ENCODE measurements at places on chromosomes 1 and 21. TPM values are rescaled to one million over a fixed set of nuclear protein-coding genes. Genes with fewer than 3 reads are reported as not detected.

TNFRSF4 gene
- polyA plus RNA-seq, result 2.5 TPM

AXDND1 gene
- polyA plus RNA-seq, result 0.20 TPM

DNA sequence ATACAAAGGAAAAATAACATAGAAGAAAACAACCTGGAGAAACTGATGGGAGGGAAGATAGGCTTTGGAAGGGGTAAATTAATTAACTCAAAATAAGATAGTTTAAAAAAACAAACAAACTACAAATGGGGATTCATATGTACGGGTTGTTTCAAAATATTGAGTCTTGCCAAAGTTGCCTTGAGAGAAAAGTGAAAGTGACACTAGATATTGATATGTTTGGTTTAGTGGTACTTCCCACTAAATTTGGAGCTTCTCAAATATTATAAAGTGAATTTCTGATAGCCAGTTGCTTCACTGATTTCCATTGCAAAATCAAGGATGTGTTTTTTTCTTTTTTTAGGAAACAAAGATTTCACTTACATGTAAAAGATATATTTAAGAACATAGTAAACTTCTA is 149.5 kb upstream of the RUNX1 start:
- H3K27ac ChIP-seq, result no peak overlapping the region
- H3K36me3 ChIP-seq, result no peaks in the 10 kb centered on the region
- no peaks in the 10 kb centered on the region for H3K27me3 ChIP-seq
- H3K4me3 ChIP-seq, result no peak overlapping the region

GRCh38 chr21:29419422-29419821 is 120.7 kb downstream of the BACH1 start:
- DNase-seq, result no peak
- no peaks in the 10 kb centered on the region for H3K27me3 ChIP-seq
- no peak overlapping the region for H3K27ac ChIP-seq
- no peaks in the 10 kb centered on the region for H3K36me3 ChIP-seq
- peaks cover 3% of the 10 kb centered on the region for H3K4me1 ChIP-seq

GRCh38 chr1:172069534-172069933 is 228.2 kb downstream of the DNM3 start:
- H3K4me3 ChIP-seq, result no peak overlapping the region
- DNase-seq, result no peak
- no peaks in the 10 kb centered on the region for H3K27me3 ChIP-seq
- no peak overlapping the region for H3K27ac ChIP-seq
- no peaks in the 10 kb centered on the region for H3K4me1 ChIP-seq

DNA sequence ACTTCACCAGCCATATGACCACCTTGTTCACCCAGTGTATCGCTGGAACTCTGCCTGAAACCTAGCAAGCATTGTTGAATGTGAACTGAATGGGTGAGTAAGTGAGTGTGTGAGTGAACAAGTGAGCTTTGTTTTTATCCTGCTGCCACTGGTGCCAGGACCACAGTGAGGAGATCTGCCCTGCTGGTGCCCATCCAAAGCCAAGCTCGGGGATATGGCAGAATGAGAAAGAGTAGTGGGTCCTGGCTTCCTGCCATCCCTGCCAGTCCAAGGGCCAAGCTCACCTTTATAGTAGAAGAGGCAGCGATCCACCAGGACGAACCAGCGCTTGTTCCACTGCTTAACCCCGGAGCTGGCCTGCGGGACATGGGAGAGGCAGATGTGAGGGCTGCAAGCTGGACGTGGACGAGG is 53.4 kb upstream of the GOLT1A start:
- H3K4me1 ChIP-seq, result no peaks in the 10 kb centered on the region
- H3K27me3 ChIP-seq, result peaks cover 5% of the 10 kb centered on the region
- H3K36me3 ChIP-seq, result no peaks in the 10 kb centered on the region
- no peak overlapping the region for H3K4me3 ChIP-seq

DNA sequence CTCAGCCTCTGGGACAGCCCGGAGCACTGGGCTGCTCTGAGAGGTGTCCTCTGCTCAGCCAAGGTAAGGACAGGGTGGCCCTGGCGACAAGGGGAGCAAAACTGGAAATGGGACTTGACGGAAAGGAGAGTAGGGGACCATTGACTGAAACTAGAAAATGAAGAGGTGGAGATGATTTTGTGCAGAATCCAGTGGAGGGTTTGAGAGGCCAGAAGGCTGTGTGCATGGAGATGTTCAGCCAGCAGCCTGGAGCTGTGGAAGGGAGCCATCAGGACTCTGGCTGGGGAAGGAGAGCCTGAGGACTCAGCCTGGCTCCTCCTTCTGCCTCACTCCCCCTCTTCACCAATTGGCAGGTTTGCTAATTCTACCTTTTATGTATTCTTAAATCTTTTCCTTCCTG is 114.2 kb downstream of the EDEM3 start:
- no peaks in the 10 kb centered on the region for H3K27me3 ChIP-seq
- no peaks in the 10 kb centered on the region for H3K4me1 ChIP-seq
- H3K27ac ChIP-seq, result no peak overlapping the region
- DNase-seq, result no peak
- no peaks in the 10 kb centered on the region for H3K36me3 ChIP-seq
- no peak overlapping the region for H3K4me3 ChIP-seq

GRCh38 chr21:28581976-28582375 is 410.7 kb downstream of the LTN1 start:
- no peak overlapping the region for H3K4me3 ChIP-seq
- no peaks in the 10 kb centered on the region for H3K4me1 ChIP-seq
- no peak overlapping the region for H3K27ac ChIP-seq
- no peak for DNase-seq
